ENCODE measurements at places on chromosomes 2 and 18.

- no peak for DNase-seq
Measured at GRCh38 chr2:126655500-126656430, at the start of gene GYPC. TSS of gene GYPC (plus strand) at chr2:126656158. CDS start at chr2:126656264, 106 bp downstream.

GRCh38 chr2:18899725-18900124, 310.4 kb upstream of the NT5C1B start:
- DNase-seq, result no peak

GRCh38 chr18:35770376-35771014, 189.0 kb downstream of the GALNT1 start:
- no peak for DNase-seq

DNA sequence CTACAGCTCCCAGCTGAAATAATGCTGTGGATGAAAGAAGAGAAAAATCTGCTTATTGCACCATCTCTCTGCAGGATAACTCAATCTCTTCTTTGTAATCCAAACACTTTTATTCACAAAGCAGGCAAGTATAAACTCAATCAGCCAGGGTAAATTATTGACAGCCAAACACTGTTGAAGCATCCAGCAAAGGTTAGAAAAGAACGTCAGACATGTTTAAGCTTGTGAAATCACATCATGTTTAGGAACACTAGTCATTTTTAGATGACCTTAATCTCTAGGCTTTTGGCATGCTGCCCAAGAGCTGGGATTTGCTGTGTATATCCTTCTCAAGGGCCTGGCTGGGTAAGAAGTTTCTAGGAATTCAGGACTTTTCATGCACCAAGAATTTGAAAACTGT, 1148.1 kb upstream of the FANCL start:
- DNase-seq, result no peak

DNA sequence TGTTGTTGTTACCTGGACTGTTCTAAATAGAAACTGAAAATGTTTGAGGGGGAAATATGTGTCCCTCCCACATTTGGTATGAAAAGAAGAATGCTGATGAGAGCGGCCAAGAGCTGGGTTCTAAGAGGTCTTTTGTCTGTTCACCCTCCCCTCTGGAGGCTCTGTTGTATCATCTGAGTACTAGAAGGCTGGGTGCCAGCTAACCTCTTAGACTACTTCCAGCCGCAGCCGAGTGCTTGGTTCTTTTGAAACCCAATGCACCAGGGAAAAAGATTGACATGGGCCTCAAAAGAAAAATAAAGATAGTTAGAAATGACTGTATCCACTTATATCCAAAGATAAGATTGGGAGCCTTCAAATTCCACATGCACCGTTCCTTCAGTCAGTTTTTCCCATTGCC, 255.9 kb downstream of the TXNL1 start:
- no peak for DNase-seq

GRCh38 chr18:31206071-31206470, 43.4 kb upstream of the DSC1 start:
- DNase-seq, result no peak

All from stimulated activated CD4-positive, alpha-beta T cell treated with anti-CD3 and anti-CD28 coated beads, Interleukin-1b, Interleukin-23, amount 100 ng/mL, for 24 hours (primary cell).